ENCODE measurements at places on chromosomes 6 and 20. TPM values are rescaled to one million over a fixed set of nuclear protein-coding genes. Genes with fewer than 3 reads are reported as not detected.

Gene BPIFA3
- total RNA-seq = not detected

Gene ME1
- total RNA-seq = 4.9 TPM

Gene PI3
- not detected for total RNA-seq

Gene ZNF334
- 1.4 TPM for total RNA-seq

Gene CEP162
- 3.1 TPM for total RNA-seq

Gene HACE1
- total RNA-seq = 7.2 TPM

Gene NKAPL
- total RNA-seq = 0.59 TPM

Gene AGPAT4
- total RNA-seq = 17.5 TPM

Gene TGM6
- not detected for total RNA-seq

Gene NR2E1
- not detected for total RNA-seq

Gene CST4
- total RNA-seq = not detected

Gene RBM39
- total RNA-seq = 209 TPM

Gene RAB5IF
- total RNA-seq = 58.9 TPM

Gene GHRH
- not detected for total RNA-seq

Gene SLC22A1
- total RNA-seq = 407 TPM

Gene PLCB1
- total RNA-seq = 5.0 TPM

Gene SIRPD
- 1.1 TPM for total RNA-seq

Gene NKAIN4
- not detected for total RNA-seq

Gene XKR7
- total RNA-seq = 0.05 TPM

Gene C6orf58
- 0.09 TPM for total RNA-seq

Gene FOXC1
- 0.33 TPM for total RNA-seq

Gene RBPJL
- not detected for total RNA-seq

Gene COL12A1
- total RNA-seq = 2.1 TPM

Gene HLA-DRB1
- total RNA-seq = 37.0 TPM

Gene TMEM244
- total RNA-seq = not detected

Gene ANGPT4
- total RNA-seq = 0.05 TPM

Gene SLC22A16
- 0.08 TPM for total RNA-seq
